Activated CD4-positive, CD25-positive, alpha-beta regulatory T cell treated with anti-CD3 and anti-CD28 coated beads, Interleukin-2, amount 50 U/mL, for 24 hours (primary cell): ENCODE measurements at places on chromosomes 1 and 21.

DNA sequence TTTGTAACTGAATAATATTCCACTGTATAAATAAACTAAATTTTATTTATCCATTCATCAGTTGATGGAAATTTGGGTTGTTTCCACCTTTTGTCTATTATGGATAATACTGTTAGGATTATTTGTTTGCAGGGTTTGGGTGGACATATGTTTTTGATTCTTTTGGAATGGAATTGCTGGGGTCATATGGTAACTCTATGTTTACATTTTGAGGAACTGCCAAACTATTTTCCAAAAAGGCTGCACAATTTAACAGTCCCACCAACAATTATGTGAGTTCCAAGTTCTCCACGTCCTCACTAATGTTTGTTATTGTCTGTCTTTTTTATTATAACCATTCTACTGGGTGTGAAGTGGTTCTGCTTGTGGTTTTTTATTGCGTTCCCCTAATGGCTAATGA is 4.3 kb upstream of the SERBP1 start:
- ATAC-seq, result no peak

DNA sequence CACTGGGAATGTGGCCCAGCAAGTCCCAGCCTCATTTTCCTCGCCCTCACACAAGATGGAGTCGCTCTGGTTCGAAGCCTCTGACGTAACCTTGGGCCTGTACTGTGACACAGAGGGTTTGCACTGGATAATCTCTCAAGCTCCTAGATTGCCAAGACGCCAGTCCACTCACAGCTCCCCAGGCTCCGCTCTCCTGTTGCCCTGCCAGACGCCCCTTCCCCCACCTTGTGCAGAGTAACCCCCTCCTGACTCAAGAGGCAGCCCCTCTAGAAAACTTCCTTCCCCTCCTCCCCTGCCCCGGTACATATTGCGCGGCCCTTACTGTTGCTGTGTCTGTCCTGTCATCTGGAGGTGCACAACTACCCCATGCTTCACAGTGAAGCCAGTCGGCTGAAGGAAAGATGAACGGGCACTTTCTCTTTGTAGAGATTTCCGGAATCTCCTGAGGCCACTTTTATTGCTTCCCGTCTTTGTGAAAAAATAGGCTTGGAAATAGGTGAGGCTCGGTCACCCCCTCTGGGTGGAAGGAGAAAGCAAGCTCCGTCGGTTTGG is 981 bp upstream of the KIAA1614 start:
- no peak for ATAC-seq

DNA sequence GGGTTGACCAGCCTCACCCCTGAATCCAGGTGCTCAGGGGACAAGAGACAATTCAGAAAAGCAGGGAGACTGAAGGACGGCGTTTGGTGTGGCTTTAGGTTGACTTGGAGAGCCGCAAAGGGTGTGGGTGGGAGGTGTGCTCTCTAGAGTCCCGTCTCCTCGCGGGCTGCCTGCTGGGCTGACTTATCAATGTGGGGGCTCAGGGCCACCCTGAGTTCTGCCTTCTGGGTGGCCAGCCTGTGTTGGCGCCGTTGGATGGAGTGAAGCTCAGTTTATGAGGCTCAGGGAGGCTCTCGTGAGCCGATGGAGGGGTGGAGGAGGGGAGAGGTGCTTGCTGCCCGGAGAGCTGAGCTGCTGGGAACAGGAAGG is 13.0 kb downstream of the GPR137B start:
- ATAC-seq, result no peak

DNA sequence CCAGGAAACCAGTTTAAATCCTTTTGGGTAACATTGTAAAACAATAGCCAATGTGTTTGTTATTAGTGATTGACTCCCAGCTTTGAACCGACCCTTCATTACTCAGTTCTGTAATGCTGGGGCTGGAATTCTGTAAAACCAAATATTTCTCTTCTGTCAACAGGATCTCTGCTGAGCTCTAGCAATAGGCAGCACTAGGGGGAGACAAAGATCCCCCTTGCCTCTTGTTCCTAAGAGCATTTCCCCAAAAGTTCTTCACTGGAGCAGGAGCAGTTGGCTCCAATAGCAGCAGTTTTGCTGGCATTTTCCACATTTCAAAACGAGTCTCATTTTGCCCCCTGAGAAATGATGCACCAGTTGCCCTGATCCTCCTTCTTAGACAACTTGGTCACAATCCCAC is 1671.1 kb downstream of the MRPL39 start:
- ATAC-seq, result no peak

GRCh38 chr1:170309389-170310013 is 163.7 kb downstream of the NTMT2 start:
- ATAC-seq, result no peak

DNA sequence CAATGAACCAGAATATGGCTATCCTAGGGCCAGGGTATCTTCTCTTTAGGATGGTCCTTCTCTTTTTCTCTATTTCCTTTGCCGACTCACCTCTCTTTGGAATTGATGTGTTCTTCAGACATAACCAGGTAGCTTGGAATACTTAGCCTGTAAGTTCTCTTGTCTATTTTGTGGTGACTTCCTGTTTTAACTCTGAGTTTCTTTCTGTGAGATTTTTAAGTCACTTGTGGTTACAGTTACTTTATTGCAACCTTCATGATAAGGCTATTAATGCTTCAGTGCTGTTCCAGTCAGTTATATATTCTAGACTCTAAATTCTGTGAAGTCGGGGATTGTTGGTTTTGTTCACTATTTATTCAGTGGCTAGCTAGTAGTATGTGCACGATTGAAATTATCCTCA is 46.2 kb downstream of the DISP1 start:
- no peak for ATAC-seq

DNA sequence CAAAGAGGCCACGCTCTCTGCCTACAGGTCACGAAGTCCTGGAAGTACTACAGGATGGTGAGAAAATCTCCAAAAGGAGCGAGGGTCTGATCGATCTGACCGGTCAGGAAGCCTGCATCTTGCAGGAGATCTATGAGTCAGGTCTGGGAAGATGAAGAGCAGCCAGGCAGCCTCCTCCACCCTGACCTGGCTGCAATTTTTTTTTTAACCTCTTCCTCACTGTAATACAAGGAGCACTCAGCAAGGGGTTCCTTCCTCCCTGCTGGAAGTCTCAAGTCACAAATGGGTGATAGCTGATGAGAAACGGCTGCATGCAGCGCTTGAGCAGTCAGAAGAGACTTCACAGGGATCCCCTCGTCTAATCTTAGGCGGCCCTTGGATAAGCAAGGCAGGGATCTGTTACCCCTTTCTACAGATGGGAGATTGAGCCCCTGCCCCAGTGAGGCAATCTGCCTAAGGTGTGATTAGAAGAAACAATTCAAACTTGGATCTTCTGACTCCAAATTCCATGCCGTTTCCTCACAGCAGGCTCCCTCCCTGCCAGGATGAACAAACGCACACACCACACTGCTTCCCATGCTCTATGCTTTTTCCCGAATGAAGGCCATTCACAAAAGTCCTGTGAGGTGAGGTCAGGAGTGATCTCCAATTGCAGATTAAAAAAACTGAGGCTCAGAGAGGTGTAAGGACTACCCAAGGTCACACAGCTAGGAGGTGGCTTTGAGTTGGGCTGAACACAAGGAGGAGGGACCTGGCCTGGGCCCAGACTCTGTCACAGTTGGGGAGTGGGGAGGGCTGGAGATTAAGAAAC is 48.3 kb downstream of the ECE1 start:
- no peak for ATAC-seq

DNA sequence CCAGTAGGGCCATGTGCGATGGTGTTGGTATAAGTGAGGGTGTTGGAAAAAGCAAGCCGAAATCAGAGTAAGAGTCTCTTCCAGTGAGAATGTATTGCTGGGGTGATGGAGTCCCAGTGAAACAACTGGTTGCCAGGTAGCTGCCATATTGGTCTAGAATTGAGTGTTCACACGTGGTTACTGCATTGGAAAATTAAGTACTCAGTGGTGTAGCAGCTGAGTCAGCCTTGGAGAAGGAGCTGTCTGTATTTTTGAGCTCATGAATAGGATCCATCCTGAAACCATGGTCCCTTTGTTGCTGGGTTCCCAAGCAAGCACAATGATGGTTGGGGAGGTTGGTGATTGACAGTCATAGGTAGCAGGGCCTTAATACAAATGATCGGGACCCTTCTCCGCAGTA is 235.3 kb downstream of the DYRK1A start:
- ATAC-seq, result no peak

GRCh38 chr1:183227422-183228346 is 41.6 kb downstream of the LAMC2 start:
- no peak for ATAC-seq

DNA sequence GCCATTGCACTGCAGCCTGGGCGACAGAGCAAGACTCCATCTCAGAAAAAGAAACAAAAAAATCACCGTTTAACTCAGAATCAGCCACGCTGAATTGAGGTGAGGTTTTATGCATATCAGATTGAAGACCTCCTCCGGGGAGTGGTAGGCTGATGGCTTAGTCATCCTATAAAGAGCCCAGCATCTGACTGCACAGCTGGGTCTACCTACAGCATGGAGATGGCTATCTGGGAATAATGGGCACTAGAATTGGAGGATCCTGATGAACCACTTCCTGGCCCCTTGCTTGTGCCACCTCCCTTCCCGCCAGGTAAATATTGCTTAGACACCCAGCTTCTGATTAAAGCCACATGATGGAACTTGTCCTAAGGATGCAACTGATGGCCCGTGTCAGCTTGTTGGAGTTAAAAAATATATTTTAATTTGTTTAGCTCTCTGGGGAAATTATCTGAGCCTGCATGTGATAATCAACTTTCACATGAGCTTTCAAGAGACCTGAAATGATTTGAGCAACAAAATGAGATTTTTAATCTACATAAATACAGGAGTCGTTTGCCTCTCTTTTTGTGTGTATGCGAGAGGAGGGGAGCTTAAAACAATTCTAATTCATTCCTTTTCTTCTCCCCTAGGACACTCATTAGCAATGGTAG is 157.2 kb downstream of the KIF26B start:
- no peak for ATAC-seq
